Activated CD4-positive, alpha-beta memory T cell treated with anti-CD3 and anti-CD28 coated beads, Interleukin-2, amount 10 ng/mL, durations not matched to agents 7 days and 5 days (primary cell): ENCODE measurements at places on chromosomes 4 and X. TPM values are rescaled to one million over a fixed set of nuclear protein-coding genes. Genes with fewer than 3 reads are reported as not detected.

The EVC gene
- total RNA-seq: 4.7 TPM

DNA sequence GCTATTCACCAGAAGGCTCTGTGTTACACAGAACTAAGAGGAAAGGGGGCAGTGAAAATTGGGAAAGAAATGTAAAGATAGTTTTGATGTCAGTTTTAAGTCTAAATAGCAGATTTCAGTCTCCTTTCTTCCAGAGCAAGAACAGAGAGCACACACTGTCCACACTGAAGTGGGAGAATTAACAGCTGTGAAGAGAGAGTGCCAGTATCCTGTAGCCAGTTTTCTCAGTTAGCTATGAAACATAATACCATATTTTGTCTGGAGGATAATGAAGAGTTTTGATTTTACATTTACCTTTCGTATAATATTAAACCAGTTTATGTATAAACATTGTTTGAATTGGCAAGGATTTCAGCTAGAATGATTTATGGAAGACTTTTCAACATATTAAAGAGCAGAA lies 35.1 kb downstream of the FBXO8 start:
- no peaks in the 10 kb centered on the region for H3K4me1 ChIP-seq
- H3K4me3 ChIP-seq: no peak overlapping the region
- no peak overlapping the region for H3K27ac ChIP-seq
- no peaks in the 10 kb centered on the region for H3K36me3 ChIP-seq

GRCh38 chrX:65045001-65045400 lies 68.8 kb upstream of the ZC4H2 start:
- no peak overlapping the region for H3K27ac ChIP-seq
- H3K4me1 ChIP-seq: no peaks in the 10 kb centered on the region
- DNase-seq: no peak
- H3K4me3 ChIP-seq: no peak overlapping the region

The TLR6 gene
- 3.9 TPM for total RNA-seq

DNA sequence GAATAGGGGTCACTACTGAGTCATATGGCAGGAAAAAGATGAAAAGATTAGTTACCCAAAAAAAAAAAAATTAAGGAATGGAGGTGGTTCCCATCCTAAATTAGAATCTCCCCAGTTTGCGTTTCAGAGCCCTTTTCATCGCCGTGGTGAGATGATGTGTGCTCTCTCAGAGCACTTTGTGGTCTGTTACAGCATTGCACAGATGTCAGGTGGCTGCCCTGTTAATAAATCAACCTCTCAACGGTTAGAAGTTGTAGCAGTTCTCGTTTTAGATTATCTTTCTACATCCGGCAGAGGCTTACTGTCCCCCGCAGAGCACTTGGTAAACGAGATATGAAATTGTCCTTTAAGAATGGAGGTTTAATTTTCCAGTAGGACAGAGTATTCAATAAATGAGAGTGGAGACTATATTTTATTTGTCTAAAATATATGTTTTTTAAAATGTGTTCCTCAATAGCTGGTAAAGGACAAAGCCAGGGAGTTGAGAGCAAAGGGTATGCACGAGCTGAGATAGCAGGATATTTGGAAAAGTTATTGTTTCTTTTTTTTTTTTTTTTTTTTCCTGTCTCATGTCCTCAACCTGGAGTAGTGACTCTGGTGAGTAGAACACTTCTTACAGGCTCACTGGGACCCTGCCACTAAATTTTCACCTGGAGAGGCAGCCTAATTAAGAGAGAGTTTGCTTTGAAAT lies 26.9 kb downstream of the AFF1 start:
- H3K27me3 ChIP-seq: no peaks in the 10 kb centered on the region
- no peak overlapping the region for H3K27ac ChIP-seq
- H3K4me1 ChIP-seq: peaks cover 15% of the 10 kb centered on the region

GRCh38 chr4:84530871-84531270 lies 31.8 kb upstream of the NKX6-1 start:
- DNase-seq: no peak
- H3K27ac ChIP-seq: no peak overlapping the region
- H3K4me3 ChIP-seq: no peak overlapping the region
- H3K4me1 ChIP-seq: no peaks in the 10 kb centered on the region
- peaks cover 2% of the 10 kb centered on the region for H3K27me3 ChIP-seq

The PIR gene
- 5.1 TPM for total RNA-seq

DNA sequence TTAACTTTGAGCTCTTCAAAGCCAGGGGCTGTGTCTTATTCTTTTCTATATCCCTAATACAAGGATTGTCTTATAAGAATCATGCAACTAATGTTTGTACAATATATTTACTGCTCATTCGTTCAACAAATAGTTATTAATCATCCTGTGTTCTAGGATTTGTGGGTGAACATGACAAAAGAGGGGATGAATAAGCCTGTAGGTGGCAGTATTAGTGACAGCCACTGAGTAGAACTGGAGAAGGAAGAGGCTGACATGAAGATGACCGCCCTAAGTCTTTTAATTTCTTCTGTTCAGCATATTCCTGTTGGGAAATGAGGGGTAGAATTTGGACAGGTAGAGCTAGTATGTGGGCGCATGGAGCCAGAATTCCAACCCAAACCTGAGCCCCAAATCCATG lies 11.9 kb upstream of the LINC00632 start:
- DNase-seq: no peak
- no peak overlapping the region for H3K27ac ChIP-seq
- no peaks in the 10 kb centered on the region for H3K27me3 ChIP-seq
- no peaks in the 10 kb centered on the region for H3K36me3 ChIP-seq
- H3K4me3 ChIP-seq: no peak overlapping the region
- H3K4me1 ChIP-seq: no peaks in the 10 kb centered on the region

DNA sequence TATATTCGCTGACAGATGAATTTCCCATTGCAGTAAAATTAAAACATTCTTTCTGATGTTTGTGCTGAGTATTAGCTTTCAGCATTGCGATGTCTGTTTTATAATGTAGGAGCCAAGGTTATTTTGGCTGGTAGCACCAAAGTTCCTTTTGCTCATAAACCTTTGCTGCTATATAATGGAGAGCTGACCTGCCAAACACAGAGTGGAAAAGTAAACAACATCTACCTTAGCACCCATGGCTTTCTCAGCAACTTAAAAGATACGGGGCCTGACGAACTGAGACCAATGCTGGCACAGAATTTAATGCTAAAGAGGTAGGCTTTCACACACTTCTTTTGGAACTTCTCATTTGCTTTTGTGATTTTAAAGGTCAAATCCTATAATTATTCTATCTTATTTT lies 46.0 kb downstream of the WDR19 start:
- no peak overlapping the region for H3K27ac ChIP-seq
- H3K36me3 ChIP-seq: no peaks in the 10 kb centered on the region
- no peaks in the 10 kb centered on the region for H3K4me1 ChIP-seq
- no peak overlapping the region for H3K4me3 ChIP-seq

The IQSEC2 gene
- total RNA-seq: 0.20 TPM
